ENCODE measurements at places on chromosomes 4 and X.

DNA sequence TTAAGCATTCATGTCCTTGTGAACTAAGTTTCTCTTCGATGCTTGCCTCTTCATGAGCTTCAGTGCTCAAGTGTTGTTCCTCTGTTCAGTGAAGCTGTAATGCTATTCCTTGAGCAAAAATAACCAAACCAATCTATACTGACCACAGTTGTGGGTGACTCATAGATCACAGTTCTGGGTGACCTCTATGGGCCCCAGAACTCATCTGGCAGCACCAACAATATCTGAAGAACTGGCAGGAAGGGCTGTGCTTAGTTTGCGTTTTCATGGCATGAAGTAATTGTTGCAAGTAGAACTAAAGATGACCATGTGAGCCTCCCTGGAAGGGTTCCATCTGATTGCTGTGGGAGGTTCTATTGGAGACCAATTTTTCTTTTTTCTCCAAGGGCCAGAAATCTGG lies 106.2 kb downstream of the CCNG2 start:
- DNase-seq, result no peak

- no peak for DNase-seq
These were observed 100.0 kb downstream of the ADRA2C start for GRCh38 chr4:3865986-3866812.

GRCh38 chrX:134388161-134389109 lies 71.5 kb upstream of the HPRT1 start:
- no peak for DNase-seq

DNA sequence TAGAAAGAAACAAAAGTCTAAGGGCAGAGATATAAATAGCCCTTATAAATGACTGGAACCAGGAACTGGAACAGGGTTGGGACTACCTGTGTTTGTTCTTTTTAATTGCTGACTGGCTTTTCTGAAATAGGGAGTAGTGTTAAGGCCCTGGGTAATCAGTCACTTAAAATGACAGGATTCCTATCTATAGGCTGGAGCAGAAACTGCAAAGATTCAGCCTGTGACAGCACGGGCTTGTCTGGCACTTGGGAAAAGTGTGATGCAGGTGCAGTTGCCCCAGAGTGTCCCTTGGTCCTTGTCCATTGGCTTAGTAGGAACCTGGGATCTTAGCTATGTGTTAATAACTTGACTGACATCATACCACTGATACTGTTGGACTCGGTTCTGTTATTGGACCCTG lies 14.7 kb upstream of the PLAC8 start:
- no peak for DNase-seq

Measured in trophoblast cell (in vitro differentiated cells and primary cell).